Brain (organoid and tissue), 16 donors: ENCODE measurements at places on chromosomes 13 and 19. TPM values are rescaled to one million over a fixed set of nuclear protein-coding genes. Genes with fewer than 3 reads are reported as not detected.

DNA sequence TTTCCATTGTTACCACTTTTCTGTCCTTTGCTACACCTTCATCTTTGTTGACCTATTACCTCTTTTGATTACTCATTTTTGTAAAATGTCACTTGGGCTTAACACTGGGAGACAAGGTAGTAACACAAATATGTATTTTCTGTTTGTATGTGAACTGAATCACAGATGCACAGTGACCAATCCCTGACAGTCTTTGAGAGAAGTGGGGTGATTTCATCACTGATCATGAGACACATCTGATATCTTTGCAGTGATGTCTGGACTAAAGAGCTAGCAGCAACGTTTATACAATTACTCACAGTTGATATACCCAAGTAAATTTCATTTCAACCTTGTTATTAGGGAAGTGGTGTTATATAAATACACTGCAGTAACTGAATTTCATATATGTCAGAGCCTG is 1397.4 kb upstream of the SPRY2 start:
- DNase-seq: no peak

Gene GPC5
- polyA plus RNA-seq: 3.1 TPM

Gene ZNF285
- polyA plus RNA-seq: 0.66 TPM

Gene ANGPTL8
- polyA plus RNA-seq: 1.1 TPM

GRCh38 chr13:64154514-64154913 is 2738.9 kb upstream of the PCDH20 start:
- peak; percentile 35 for DNase-seq
